ENCODE measurements at places on chromosomes 2 and 18.

DNA sequence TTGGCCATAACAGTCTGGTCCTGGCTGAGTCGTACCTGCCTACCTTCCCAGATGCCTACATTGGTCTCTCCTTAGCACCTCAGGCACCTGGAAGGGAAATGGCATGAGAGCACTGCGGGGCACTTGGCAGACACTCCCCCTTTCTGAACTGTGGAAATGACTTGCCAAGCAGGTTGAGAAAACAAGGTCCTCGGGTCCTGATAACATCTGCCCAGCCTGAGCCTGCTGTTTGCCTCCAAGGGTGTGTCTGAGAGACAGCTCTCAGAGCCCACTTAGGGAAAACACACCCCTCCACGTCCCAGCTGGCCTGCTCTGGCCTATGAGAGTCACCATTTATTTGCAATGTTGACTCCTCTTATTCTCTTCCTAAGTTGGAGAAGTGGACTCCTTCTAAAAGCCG lies 10.5 kb downstream of the FAM110C start:
- no peak for DNase-seq

DNA sequence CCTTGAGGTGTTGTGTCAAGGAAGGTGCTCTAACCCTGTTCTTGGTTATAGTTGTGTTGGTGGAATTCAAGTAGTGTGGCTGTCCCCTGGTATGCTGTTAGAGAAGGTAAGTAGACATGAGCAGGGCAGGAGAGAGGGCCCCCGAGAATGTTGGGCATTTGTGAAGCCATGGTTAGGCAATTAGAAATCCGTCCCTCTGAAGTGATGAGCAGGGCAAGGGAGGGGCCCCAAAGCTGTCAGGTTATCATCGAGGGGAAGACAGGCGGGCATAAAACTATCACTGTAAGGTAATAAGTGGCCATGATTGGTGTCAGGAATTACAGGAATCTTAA lies 5.2 kb downstream of the XRCC5 start:
- DNase-seq = no peak

DNA sequence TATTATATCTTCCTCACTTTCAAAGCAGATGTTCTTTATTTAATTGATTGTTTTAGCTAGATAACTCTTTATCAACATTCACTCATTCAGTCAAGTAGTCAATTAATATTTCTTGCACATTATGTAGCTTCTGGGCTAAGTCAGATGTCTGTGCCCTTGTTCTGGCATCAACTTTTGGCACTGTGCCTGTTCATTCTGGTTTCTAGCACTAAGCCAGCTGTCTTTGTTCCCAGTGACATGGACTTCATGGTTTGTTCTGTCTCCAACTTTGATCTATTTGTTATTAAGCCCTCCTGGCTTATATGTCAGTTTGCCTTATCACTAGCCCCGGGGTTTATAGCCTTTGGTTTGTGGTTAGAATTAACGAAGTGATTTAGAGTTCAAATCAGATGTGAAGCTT lies 247.9 kb upstream of the SYT4 start:
- peak; percentile 26 for DNase-seq

GRCh38 chr2:68330691-68331090 lies 10.9 kb upstream of the CNRIP1 start:
- DNase-seq = no peak

DNA sequence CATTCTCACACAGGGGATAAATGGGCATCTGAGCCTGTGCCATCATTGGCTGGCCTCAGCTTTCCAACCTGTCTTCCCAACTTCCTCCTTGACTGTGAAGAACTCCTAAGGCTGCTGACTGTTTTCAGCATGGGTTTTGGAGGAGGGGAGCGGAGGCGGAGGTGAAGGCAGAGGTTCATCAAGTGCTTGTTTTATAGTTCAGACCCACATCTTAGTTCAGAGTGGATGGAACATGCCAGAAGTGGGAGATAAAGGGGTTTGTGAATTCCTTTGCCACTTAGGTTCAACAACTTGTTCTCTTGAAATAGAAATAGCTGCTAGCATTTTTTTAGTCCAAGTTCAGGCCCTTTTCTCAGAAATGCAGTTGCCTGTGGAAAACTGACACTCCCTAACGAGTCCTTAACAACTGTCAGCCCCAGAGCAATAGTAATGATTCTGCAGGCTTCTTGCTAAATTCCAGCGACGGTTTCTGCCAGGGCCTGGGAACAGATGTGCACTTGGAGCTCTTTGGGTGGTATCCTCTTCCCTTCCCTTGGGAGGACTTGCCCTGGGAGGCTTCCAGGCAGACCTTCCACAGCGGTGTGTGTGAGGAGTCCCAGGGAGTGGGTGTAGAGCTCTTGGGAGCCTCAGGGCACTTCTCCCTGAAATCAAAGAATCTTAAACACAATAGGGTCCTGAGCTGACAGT lies 30.1 kb upstream of the ITGA6 start:
- DNase-seq = peak; percentile 45

DNA sequence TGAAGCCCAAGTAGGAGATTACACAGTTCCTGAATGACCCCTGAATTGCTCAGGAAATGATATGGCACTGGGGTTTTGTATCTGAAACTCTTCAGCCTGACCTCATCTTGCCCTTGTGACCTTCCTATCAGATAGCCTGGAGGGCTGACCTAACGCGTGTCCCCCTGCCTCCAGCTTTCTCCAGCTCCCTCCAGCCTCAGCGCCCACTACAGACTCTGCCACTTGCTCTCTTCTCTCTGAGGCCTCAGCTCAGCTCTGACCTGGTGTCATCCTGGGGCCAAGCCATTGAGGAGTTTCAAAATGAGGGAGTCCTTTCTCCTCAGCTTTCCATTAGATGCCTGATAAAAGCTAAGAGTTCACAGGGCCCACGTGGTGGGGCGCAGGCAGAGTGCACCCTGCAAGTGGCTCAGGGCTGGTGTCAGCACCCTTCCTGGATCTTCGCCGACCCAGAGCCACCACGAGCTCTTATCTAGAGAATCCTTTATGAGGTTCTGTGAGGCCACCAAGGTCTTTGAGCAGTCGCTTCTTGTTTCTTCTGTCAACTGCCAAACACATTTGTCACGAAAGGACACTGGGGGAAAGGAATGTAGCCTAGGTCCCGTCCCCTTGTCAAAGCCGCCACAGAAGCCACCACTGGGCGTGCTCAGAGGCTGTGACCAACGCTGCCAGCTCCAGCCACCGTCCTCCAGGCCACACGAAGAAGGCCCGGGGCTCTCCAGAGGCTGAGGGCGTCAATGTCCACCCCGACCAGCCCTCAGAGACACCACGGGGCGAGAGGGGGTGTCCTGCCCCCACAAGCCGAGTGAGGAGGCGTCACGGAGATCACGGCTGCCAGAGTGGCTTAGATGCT lies 131.3 kb upstream of the GPC1 start:
- no peak for DNase-seq

DNA sequence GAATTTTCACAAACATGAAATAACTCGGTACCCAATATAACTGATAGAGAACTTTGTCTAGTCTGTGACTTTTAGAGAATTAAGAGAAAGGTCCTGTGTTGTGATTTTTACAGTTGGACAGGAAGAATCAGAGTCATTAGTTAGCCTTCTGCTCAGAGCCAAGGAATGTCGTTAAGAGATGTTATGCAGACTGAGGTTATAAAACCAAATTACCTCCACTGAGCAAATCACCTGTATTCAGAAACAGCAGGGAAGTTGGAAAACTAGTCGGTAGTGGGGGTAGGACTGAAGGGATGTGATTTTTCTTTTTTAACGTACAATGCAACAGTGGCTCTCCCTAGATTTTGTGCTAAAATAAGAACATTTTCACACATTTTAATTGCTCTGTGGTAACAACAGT lies 18.5 kb downstream of the TANK start:
- DNase-seq = no peak

- DNase-seq = peak; percentile 66
Observed at GRCh38 chr2:20050104-20050645, 1.3 kb downstream of the LAPTM4A start.

DNA sequence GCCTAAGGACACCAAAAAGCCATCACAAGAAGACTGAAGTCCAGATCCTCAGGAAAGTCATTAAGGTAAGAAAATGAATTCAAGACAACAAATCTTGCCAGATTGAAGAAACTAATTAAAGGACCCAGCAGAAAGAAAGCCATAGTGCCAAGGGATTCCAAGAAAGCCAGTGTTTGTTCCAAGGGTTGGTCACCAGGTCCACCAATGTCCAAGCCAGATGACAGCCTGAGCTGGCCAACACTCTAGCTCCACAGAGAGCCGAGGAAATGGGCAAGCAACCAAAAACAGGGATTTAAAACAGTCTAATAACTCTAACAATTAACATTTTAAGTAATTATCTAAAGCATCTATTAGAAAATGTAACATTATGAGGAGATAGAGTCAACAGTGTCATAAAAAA lies 49.2 kb downstream of the DNER start:
- DNase-seq = no peak

- DNase-seq = peak; percentile 54
Observed at GRCh38 chr2:8303322-8303832, 378.5 kb upstream of the ID2 start.

GRCh38 chr2:129768485-129769184 lies 210.8 kb upstream of the RAB6C start:
- DNase-seq = no peak

- DNase-seq = no peak
Observed at GRCh38 chr2:3078684-3079083, 298.9 kb downstream of the EIPR1 start.

DNA sequence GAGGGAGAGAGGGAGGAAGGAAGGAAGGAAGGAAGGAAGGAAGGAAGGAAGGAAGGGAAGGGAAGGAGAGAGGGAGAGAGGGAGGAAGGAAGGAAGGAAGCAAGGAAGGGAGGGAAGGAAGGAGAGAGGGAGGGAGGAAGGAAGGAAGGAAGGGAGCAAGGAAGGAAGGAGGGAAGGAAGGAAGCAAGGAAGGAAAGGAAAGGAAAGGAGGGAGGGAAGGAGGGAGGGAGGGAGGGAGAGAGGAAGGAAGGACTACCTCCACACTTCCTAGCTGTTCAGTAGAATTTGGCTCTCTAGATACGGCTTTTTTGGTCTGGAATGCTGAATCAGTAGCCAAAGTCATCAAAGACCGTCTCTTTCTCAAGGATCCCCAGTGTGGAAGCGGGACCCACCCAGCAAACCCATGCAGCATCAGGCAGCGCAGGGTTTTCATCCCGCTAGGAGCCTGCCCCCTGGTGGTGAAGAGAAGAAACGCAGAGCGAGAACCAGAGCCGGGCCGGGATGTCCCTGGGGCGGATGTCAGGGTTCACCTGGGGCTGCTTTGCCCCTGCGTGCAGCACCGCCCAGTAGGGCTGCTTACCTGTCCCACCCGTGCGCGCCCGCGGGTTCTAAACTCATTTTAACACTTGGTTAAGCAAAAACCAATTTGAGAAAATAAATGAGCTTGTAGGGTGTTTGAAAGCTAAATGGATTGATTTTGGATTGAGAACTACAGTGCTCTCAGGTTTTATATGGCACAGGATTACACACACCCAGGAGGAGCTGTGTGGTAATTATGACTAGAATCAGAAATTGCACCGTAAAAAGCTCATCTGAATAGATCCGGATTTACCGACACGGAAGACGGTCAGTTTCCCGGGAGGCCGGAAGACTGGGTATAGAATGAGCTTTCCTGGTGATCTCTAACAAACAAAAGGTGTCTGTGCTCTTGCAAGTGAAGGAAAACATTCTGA lies 48.1 kb upstream of the ARL4C start:
- DNase-seq = peak; percentile 80

- no peak for DNase-seq
Observed at GRCh38 chr2:48699348-48699930, 56.1 kb downstream of the LHCGR start.

GRCh38 chr2:127037476-127037875 lies 69.5 kb downstream of the BIN1 start:
- no peak for DNase-seq

GRCh38 chr2:192298664-192299063 lies 103.9 kb upstream of the TMEFF2 start:
- DNase-seq = no peak

Data from testis (tissue), 5 donors.